A673 (cell line): ENCODE measurements at places on chromosomes 7 and 10.
A peak's percentile ranks its signal among the peaks of the same experiment; 100 is the strongest.

- no peak for DNase-seq
Observed at GRCh38 chr7:41877118-41877517, 174.2 kb upstream of the INHBA start.

GRCh38 chr7:14720785-14721184 is 181.8 kb downstream of the DGKB start:
- no peak for DNase-seq

DNA sequence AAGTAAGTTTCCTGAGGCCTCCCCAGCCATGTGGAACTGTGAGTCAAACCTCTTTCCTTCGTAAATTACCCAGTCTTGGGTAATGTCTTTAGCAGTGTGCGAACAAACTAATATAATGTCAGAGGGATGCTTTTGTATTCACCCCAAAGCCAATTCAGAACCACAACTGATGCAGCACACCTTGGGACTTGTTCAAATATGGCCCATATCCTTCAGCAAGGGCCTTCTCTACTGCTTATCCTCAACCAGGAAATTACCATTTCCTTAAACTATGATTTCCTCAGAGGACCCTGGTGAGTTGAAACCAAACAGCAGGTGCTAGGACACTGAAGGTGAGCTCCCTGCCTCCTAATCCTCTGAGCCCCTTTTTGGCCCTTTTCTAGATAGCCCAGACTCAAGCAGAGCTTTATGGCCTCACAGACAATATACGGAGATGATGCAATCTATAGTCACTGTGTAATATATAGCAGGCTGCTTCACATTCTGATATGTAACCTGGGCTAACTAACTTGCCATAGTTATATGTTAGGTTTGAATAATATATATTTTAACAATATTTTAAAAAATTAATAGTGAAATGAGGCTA is 15.2 kb downstream of the SRI start:
- DNase-seq, result no peak

- DNase-seq, result no peak
Observed at GRCh38 chr10:47285381-47286115, 14.4 kb upstream of the GDF10 start.

DNA sequence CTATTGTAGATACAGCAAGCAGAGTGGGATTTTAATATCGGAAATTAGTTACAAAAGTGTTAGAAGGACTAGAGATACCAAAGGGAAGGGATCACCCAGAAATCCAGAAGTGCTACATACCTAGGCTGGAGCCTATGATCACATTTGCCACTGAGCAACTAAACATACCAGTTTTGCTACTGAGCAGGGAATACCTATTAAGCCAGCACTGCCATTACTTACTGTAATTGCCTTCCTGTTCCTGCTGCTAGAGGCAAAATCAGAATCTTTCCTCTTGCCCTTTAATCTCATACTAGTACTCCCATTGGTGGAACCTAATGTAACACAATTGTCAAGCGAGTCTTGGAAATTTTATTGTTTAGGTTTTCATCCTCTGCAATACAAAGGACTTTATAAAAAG is 121.7 kb downstream of the ATRNL1 start:
- no peak for DNase-seq

DNA sequence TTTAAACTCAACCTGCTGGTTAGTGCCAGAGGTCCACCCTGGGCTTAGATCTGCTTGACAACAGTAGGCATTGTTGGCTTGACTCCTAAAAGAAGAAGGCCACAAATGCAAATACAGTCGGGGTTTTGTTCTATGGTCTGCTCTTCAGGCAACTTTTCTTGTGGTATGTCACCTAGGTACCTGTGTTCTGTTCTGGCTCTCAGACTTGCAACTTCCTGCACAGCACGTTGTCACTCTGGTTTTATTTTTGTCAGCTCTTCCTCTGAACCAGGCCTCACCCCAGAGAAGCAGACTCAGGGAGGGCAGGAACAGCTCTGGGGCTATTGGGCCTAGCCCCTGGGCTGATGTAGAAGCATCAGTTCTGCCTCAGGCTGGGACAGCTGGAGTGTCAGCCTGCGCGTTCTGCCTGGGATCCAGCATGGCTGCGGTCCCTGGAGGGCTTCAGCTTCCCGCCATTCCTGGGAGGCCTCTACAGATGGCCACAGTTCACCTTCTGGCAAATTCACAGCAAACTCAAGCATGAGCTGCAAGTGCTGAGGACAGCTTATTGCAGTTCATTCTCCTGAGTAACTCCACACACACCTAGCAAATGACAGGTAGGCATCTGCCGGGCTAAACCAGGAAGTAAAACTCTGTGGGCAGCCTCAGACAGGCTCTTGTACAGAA is 11.0 kb upstream of the PDCD4 start:
- no peak for DNase-seq

- DNase-seq, result no peak
Observed at GRCh38 chr7:134637441-134637840, 9.2 kb upstream of the BPGM start.

DNA sequence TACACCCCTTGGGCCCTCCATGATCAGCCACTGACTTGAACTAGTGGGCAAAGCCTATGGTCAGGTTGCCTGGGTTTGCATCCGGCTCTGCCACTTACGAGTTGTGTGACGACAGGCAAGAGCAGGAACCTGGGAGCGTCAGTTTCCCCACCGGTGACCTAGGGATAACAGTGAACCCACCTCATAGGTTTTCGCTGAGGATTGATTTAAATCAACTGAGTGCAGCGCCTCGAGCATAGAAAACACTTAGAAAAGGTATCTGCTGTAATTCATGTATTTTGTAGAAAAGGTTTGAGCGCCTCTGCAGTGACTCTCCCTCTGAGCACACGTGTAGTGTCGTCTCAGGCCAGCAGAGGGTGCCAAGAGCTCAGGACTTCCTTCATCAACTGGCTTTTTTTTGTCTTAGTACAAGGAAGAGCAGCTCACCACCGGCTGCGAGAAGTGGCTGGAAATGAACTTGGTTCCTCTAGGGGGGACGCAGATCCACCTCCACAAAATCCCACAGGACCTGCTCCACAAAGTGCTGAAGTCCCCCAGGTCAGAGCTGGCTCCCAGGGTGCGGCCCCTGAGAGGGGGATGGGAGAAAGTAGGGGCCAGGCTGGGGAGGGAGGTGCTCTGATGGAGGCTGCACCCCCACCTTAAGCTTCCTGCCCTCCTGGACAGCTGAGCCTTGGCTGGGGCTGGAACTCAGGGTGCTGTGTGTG is 27.7 kb downstream of the BTBD16 start:
- DNase-seq, result peak; percentile 79

GRCh38 chr7:121235201-121235600 is 93.6 kb upstream of the WNT16 start:
- no peak for DNase-seq

DNA sequence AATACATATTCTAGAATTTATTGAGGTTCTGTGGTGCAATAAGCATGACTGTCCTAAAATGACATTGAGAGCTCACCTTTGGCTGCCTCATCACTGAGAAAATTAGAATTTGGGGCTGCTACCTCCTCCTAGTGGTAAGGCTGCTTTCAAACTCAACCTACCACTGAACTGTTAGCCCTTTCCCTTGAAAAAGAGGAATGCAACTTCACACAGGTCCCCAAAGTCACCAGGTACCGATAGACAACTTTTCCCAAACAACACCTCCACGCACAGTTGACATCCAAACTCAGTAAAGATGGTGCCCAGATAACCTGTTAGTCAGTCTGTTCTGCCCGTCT is 75.9 kb upstream of the SCIN start:
- DNase-seq, result no peak

- DNase-seq, result no peak
Observed at GRCh38 chr7:20577441-20578071, 37.9 kb upstream of the ABCB5 start.

- DNase-seq, result no peak
Observed at GRCh38 chr7:139341776-139342226, 664 bp downstream of the FMC1 start.

DNA sequence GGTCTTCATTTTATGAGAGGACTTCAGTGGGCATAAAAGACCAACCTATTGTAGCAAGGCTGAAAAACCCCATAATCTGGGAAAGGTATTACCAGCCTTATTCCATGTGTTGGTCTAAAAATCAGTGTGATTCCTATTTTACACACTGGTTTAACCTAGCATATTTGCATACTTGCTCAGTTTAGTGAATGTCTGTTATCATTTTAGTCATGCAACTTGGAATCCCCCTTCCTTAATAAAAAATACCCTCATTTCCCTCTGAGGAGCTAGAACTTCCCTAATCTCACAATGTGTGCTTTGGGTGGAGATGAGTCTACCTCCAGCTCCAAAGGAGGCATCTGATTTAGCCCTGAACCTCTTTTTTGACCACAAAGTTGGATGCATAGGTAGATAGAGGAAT is 312.8 kb upstream of the SORCS1 start:
- DNase-seq, result no peak

- no peak for DNase-seq
Observed at GRCh38 chr7:57424515-57425238, 25.3 kb upstream of the ZNF716 start.

DNA sequence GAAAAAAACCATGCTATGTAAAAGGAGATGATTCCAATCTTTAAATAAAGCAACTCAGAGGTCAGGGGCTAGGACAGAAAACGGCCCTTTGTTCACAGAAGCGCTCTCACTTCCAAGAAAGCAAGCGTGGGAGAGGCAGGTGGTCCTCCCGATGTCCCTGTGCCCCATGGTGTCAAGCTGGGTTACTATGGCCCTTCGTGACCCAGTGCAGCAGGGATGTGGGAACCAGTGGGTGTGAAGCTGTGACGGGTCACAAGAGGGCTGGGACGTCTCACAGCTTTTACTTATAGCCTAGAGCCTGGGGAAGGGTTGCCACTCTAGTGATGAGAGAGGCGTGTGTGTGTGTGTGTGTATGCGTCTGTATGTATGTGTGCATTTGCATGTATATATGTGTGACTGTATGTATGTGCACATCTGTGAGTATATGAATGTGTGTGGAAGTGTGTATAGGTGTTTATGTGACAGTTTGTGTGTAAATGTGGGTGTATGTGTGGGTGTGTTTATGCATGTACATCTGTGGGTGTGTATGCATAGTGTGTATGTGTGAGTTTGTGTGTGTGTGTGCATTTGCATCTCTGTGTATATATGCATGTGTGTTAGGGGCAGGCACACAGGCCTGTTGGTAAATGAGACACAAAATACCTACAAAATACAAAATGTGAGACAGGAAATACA is 25.2 kb downstream of the HTRA1 start:
- no peak for DNase-seq

GRCh38 chr7:92873776-92874175 is 37.4 kb upstream of the CDK6 start:
- no peak for DNase-seq

- DNase-seq, result no peak
Observed at GRCh38 chr10:42883993-42884983, 101.7 kb downstream of the BMS1 start.
